RWPE1 (cell line): ENCODE measurements at places on chromosomes 11 and 22.

DNA sequence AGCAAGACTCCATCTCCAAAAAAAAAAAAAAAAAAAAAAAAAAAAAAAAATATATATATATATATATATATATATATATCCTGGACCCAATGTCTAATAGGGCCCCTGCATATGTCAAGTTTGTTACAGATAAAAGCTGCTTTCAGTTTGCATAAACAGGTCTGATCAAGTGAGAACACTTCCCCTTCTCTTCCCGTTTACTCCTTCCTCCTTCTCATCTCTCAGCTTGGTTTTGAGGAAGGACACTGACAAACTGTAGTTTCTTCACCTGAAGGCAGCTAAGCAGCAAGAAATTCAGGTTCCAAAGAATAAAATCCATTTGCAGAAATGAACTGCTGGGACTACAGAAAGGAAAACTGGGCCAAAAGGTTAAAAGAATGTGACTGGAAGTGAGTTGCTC is 11.7 kb downstream of the THOC5 start:
- no peak for DNase-seq

DNA sequence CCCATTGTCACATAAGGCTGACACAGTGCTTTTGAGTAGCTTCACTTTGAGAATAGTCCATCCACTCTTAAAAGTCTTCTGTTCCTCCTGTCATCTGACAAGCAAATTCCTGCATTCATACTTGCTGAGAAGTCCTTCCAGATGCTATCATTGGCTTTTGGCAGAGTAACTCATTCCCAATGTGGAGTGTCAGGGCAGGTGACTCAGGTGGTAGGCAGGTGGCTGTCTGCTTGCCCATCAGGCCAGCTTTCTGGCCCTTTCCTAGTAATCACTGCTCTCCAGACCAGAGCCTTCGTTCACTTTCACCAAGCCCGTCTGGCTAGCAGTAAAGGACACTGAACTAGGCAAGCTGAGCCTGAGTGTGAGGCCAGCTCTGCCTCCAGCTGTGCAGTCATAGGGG is 162.5 kb upstream of the CCDC90B start:
- no peak for DNase-seq

DNA sequence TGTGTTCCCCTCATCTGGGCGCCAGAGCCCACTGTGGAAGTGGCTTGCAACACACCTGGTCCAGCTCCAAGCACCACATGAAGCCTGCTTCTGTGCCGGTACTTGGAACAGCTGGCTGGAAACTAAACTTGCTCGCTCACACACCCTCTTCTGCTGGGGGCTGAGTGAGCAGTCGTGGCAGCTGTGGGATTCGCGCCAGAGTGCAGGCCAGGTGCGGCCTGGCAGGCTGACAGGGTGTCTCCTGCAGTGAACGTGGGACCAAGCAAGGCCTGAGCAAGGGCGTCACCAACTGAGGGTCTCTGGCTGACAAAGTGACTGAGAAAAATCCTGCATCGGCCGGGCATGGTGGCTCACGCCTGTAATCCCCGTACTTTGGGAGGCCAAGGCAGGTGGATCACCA is 15.2 kb downstream of the SMC1B start:
- no peak for DNase-seq

DNA sequence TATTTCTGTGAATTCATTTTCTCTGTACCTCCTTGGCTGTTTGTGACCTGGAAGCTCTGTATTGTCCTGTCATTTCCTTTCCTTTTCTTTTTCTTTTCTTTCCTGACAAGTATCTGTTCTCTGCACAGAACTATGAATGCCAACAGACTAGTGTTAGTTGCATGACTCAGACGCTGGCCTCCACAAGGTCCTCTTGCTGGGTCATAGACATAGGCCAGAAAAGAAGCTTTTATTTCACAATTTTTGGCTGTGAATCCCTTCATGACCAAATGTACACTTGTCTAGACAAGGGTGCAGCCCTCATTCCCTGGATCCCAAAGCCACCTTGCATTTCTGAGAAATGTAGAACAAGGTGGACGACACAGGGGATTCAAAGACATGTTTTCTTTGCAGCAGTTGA is 104.1 kb upstream of the MTNR1B start:
- no peak for DNase-seq

GRCh38 chr11:16292167-16292859 is 64.0 kb downstream of the SOX6 start:
- no peak for DNase-seq

DNA sequence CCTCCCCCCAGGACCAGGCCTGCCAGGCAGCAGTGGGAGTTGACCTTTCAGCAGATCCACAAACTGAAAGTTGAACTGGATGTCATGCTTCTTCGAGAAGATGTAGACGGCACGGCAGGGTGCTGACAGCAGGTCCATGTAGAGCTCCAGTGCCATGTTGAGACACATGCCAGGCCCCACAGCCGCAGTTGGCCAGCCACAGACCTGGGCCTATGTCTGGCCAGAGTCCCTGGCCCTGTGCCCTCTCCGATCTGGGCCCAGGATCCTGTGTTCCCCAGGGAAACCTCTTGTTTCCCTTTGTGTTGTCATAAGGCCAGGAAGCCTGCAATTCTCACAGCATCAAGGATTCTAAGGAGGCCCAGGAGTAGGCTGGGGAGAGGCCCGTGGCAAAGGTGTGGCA is at the start of gene GSTT4:
GSTT4 (minus strand) TSS at position 253 of the 400 bp plus-strand sequence; CDS start at position 156, 97 bp downstream.
- DNase-seq: no peak

DNA sequence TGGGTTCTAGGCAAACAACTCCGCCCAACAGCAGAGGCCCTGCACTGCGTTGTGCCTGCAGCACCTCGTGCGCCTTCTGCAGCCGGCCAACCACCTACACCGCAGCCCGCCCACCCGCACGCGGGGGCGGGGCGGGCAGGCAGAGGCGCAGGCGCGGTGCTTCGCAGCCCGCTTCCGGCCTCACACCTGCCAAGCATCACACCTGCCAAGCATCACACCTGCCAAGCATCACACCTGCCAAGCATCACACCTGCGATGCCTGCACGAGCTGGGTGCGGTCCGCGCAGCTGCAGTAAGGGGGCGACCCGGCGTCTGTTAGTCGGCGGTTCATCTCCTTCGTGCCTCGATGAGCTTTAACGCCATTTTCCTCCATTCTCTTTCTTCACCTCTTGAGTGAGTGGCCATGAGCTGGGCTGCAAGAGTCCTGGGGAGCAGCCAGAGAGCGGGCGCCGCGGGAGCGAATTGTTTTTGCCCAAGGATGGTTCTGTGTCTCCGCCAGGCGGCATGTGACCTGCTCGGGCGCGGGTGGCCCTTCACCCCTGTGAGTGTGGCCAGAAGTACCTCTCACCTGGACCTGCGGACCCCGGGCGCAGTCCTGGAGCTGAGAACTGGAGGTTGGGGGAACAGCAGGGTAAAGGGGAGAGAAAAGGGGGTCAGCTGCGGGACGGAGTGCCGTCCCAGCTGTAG is at the start of gene LDHAL6A:
LDHAL6A (plus strand) TSS at position 171 of the 687 bp plus-strand sequence. CDS start 825 bp downstream, outside the sequence.
- no peak for DNase-seq

DNA sequence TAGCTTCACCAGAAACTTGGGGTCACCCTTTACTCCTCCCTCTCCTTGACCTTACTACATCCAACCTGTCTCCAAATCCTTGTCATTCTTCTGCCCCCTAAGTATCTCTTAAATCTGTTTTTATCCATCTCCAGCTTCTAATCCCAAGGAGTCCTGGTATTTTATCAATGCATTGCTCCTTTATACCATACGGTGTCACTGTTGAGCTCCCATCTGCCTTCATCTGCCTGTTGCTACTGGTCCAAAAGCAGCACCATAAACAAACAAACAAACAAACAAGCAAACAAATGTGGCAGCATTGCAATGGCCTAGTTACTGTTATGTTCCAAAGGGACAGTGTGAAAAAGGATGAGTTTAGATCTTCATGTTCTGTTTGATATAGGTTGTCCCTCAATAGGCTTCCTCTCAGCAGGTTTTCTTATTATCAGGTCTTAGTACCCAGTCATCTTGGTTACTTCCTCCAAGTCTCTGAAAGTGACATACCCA is 34.2 kb downstream of the DNHD1 start:
- DNase-seq: peak; percentile 62

- DNase-seq: no peak
Measured at GRCh38 chr11:109972939-109973338, 120.3 kb upstream of the ZC3H12C start.

- no peak for DNase-seq
Measured at GRCh38 chr22:48898524-48899250, 929.0 kb downstream of the BRD1 start.

DNA sequence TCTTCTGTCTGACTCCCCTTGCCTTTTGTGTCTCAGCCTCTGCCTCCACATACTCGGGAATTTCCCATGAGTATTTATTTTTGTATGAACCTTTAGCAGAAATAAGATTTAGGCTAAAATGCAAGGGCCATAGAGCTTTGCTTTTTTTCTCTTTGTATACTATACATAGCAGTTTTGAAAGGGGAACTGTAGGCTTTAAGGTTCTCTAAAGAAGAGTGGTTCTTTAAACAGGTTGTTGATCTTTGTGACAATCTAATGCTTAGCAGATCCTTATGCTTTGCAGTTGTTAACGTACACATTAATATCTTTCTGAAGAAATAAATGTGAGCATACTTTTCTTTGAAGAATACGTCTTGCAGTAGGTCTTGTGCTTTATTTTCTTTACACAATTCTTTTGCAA is 35.0 kb downstream of the TBCEL start:
- no peak for DNase-seq

DNA sequence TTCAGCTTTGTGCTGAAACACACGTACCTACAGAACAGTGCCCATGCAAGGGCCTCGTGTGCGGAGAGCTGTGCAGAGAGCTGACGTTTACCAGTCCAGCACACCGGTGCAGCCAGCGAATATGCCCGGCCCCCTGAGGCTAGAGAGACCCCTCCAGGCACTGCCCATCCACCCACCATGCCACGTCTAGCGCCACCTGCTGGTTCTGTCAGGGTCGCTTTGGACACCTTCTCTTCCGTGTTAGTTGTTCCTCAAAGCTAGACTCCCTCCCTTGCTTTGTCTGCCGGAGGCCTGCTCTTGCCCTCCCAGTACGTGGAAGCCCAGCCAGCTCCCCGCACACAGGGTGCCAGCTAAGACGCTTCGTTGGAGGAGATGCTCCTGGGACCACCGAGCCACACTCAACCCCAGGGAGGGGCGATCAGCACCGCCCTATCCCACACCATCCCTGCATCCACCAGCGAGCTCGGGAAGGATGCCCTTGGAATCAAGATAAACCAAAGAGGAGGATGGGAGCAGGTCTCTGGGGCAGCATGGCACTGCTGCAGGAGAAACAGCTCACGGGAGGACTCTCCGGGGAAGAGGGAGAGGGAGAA is 43.4 kb downstream of the CPT1A start:
- no peak for DNase-seq

DNA sequence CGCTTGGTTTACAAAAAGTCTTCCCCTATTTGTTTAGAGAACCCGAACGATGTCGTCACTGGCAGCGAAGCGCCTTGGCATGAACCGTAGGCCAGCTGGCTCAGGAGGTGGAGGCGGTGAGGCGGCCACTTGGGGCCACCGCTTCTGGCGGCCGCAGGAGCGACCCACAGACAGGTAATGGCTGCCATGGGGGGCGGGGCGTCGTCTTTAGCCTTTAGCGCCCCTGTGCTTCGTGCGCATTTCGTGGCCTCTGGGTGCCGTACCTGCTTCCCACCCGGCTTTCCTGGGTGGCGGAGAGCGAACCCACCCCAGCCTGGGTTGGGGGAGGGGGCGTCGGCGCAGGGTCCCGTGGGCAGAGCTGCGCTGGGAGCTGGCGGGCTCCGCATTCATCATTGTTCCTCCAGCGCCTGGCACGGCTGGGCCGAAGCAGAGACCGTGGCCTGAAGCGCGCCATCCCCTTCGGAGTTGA is 469 bp upstream of the OSBP2 start:
- peak; percentile 18 for DNase-seq

GRCh38 chr22:41347066-41347859 is 34.5 kb upstream of the TEF start:
- DNase-seq: no peak

DNA sequence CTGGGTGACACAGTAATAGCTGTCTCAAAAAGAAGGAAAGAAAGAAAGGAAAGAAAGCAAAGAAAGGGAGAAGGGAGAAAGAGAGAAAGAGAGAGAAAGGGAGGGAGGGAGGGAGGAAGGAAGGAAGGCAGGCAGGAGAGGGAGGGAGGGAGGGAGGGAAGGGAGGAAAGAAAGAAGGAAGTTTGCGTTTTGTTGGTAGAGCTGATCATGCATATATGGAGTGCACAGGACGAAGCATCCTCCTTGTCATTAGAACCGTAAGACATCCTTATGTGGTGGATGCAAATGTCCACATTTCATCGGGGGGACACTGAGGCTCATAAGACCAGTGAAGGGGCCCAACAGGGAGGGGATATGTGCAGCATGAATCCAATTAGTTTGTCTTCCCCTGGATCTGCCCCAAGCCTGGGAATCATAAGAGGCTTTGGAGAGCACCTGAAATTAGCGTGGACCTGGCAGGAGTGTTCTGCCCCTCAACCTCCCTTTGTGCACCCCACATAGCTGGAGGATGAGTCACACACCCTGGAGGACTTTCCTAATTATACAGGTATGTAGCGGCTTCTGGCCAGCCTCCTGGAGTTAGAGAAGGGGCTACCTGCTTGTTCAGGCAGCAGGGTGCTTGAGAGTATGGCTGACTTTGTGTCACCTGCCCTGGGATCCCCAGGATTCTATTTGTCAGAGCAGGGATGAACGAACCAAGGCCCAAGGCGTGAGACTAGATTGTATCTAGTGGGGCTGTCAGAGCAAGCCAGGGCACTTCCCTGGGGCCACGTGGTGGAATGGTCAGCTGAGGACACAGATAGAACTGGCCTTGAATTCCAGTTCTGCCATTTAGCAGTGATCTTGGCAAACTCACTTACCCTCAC is 119.7 kb upstream of the CD82 start:
- peak; percentile 76 for DNase-seq

- DNase-seq: no peak
Measured at GRCh38 chr22:25779890-25780289, 37.9 kb downstream of the MYO18B start.

DNA sequence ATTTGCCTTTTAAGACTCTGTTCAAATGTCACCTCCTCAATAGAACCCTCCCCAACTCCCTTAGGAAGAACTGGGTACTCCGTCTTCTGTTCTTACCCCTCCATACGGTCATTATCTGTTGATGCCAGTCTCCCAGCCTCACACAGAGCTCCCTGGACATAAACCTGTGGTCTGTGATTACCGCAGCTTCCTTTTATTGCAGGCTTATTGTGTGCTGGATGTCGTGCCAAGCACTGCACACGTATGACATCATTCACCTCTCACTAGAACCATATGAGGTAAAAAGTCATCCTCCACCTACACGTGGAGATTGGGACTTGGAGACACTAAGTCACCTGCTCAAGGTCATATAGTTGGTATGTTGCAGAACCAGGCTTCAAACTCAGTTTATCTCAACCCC is 15.3 kb downstream of the PTPN5 start:
- DNase-seq: no peak

DNA sequence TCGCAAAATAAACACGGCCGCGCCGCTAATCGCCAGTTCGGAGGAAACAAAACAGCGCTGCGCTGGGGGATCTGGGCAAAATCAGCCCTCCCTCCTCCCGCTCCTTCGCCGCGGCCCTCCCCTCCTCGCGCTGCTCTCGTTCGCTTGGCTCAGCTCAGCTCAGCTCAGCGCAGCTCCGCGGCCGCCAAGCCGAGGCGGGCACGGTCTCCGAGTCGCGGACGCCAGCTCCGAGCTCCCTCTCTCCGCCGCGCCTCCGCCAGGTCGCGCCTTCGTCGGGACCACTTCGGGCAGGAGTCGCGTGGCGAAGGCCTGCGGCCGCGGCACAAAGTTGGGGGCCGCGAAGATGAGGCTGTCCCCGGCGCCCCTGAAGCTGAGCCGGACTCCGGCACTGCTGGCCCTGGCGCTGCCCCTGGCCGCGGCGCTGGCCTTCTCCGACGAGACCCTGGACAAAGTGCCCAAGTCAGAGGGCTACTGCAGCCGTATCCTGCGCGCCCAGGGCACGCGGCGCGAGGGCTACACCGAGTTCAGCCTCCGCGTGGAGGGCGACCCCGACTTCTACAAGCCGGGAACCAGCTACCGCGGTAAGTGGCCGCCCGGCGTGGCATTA is at the start of gene SPON1:
SPON1 (plus strand) TSS at position 162 of the 607 bp plus-strand sequence; CDS start at position 344, 182 bp downstream.
- no peak for DNase-seq
